Stimulated activated CD4-positive, alpha-beta T cell treated with anti-CD3 and anti-CD28 coated beads, Interleukin-2, amount 100 ng/mL, for 24 hours (primary cell): ENCODE measurements at places on chromosomes 6 and 20.

GRCh38 chr20:34709831-34710567, 5.9 kb downstream of the TP53INP2 start:
- DNase-seq, result no peak

DNA sequence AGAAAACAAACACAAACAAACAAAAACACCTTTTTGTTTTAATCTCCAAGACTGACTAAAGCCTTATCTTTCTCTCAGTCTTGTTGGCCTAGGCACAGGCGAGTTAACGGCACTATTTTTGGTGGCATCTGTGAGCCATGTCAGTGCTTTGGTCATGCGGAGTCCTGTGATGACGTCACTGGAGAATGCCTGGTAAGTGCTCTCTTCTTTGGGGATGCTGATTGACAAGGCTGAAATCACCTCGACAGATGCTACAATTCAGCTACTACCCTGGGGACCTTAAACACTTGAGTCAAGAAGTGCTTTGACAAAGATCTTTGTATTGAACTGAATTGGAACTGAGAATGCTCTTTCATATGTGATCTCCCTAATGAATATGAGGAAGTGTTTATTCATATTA, 384.1 kb downstream of the LAMA2 start:
- DNase-seq, result no peak

DNA sequence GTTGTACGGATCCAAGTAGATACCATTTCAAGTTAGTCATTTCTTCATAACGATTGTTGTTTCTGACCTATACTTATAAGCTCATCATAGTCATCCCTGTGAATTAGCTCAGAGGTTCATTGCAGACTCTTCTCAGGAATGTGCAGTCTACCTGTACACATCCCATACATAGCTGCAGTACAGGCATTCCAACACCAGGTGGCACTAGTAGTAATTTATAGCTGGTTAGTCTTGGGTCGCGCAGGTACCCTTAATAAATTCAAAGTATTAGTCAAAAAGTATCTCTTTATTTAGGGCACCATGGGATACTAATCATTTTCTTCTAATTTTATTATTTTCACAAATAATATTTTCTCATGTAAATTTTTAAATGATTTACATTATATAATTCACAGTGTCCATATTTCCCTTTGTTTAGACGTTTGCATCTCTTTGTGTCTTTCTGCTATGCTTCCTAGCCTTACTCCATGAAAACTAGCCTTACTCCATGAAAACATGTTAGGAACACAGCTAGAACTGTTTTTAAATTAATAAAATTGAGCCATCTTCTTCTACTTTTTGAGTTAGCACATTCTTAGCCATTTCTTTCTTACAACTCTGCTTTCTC, 128.6 kb upstream of the FAM83B start:
- DNase-seq, result peak; percentile 66

DNA sequence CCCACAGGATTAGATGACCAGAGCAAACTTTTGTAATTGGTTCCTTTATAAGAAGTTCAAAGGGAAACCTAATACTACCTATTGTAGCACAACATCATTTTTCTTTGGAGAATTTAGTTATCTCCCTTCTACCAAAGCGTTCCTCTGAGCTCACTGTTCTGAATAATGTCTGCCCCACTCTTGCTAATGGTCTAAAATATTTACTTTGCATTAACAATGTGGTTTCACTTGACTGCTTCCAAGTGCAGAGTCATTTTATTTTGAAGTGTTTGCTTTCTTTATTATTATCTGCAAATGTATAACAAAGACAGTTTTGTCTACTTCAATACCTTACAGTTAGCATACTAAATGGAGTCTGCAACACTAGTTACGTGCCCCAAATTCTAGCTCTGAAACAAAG, 15.0 kb downstream of the TRAPPC3L start:
- DNase-seq, result no peak

GRCh38 chr6:54048782-54049181, 62.5 kb upstream of the MLIP start:
- no peak for DNase-seq

DNA sequence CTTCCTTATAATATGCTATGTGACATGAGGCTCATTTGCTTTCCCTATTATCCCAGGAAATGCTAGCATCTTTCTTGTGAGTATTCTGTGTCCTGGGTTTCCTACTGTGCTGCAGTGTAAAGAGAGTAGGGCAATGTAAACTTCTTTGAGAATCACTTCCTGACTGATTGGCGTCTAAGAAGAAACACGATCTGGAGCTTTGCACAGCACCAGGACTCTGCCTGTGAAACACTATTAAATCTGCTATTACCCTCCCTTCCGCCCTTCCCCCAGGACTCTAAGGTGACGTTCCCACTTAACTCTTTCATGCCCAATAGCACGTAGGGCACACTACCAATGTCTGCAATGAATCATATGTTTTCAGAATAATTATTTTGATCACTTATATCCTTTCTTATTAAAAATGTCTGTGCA, 607.3 kb upstream of the CITED2 start:
- DNase-seq, result no peak

- peak; percentile 26 for DNase-seq
These were observed 79.0 kb downstream of the IPCEF1 start for GRCh38 chr6:154277629-154278017.

- no peak for DNase-seq
These were observed 163.6 kb downstream of the SYNDIG1 start for GRCh38 chr20:24633026-24633425.

DNA sequence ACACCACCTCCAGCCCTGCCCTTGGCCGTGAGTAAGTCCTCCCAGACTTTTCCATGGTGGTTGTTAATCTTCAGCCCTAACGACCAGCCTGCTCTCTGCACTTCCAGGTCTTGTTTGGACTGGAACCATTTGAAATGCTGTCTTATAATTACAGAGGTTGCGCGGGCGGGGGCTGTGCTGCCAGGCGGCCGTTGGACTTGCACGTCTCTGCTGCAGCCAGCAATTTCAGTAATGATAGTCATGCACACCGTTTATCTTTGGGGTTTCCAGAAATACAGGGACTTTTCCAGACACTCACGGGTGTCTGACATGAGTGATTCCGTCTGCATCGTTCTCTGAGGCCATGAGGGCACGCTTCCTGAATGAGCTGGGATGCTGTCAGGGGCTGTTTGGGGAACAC, 118.2 kb downstream of the BMP7 start:
- no peak for DNase-seq

- no peak for DNase-seq
These were observed 77.9 kb downstream of the MRPL14 start for GRCh38 chr6:44049163-44049988.

DNA sequence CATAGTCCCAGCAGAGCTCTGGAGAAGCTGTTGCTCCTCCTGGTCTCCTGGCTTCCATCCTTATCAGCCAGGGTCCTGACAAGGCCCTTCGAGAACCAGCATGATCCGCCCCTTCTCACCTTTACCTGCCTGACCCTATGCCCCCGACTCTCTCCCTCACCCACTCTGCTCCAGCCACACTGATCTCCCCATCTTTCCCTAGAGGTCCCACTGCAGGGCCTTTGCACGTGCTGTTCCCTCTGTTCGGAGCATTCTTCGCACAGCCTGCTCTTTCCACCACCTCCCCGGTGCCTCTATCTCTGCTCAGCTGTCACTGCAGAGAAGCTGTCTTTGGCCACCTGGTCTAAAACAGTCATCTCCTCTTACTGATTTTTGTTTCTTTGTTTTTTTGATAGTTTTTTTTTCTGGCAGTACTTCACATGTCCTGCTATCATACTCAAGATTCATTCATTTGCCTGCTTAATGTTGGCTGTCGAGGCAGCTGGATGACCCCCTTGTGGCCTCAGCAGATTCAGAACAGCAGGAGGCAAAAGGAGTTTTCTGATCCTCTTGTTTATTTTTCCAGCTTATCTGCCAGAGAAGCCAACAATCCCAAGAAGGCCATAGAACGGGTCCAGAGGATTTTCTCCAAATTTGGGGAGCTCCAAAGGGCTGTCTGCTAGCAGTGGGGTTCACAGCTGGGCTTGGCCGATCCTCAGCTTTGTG, 1.6 kb upstream of the PTGIS start:
- DNase-seq, result no peak

- DNase-seq, result no peak
These were observed 498.5 kb upstream of the GJE1 start for GRCh38 chr6:141634269-141634668.

GRCh38 chr6:50369996-50370395, 320.3 kb upstream of the DEFB112 start:
- DNase-seq, result no peak

- DNase-seq, result no peak
These were observed 5.6 kb upstream of the CCDC170 start for GRCh38 chr6:151488226-151488625.

- DNase-seq, result no peak
These were observed 179.0 kb downstream of the BCAS1 start for GRCh38 chr20:53891306-53891894.

DNA sequence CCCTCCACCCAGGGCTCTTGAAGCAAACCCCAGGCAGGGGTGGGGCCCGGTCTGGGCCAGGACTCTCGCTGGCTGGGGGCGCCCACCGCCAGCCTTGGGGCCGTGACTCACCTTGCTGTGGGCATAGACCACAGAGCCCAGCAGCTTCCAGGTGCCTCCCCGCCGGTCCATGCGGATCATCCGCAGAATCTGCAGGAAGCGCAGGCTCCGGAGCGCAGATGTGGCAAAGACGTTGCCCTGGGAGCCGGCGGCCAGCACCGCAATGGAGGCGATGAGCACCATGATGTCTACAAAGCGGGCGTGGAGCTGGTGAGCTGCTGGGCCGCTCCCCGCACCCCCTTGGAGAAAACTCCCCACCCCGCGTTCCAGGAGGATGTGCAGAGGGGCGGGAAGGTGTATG, 27.9 kb downstream of the KCNQ2 start:
- DNase-seq, result no peak

- no peak for DNase-seq
These were observed 131.1 kb downstream of the UTRN start for GRCh38 chr6:144416244-144416643.

- no peak for DNase-seq
These were observed 22.7 kb downstream of the SYNDIG1 start for GRCh38 chr20:24492031-24492607.

DNA sequence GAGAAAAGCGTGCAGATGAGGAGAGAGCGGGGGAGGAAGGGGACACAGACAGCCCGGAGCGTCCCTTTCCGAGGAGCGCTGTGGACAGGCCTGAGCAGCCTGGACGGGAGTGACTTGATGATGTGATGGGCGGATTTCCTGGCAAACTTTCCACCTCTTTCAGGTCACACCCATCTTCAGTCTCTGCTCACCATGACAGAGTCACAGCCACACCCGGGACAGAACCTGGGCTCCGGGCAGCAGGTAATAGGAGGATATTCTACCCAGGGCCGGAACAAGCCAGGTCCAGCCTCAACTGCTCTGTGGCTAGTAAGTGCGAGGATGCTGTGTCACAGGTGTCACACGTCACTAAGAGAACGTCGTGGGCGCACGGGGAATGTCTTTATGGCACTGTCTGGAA, 84.3 kb downstream of the THBS2 start:
- no peak for DNase-seq

DNA sequence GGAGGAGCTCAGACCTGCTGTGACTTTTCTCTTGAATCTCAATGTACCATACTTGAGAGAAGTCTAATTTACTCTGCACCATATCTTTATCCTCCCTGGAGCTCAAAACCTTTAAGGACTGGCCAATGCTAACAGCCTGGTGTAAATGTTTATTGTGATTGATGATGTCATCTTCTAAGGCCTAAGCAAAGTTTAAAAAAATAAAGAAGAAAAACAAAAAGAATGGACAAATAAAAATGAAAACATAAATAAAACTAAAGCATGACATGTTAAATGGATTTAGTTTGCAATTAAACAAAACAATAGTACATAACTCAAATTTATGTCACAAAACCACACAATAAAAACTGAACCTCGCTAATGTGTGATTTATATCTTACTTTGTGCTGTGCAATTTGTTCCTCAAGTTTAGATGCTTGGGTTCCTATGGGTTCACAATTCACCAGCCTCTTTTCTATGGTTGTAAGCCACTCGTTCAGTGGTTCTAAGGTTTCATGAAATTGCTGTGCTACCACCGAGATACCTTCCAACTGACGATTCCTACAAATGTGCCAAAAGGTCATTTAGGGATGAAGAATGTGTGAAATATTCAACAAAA, 113.0 kb downstream of the DST start:
- no peak for DNase-seq
